ENCODE measurements at places on chromosomes 7 and 10.
A peak's percentile ranks its signal among the peaks of the same experiment; 100 is the strongest.

- no peak for DNase-seq
Measured at GRCh38 chr10:86267286-86268195, 99.1 kb downstream of the GRID1 start.

DNA sequence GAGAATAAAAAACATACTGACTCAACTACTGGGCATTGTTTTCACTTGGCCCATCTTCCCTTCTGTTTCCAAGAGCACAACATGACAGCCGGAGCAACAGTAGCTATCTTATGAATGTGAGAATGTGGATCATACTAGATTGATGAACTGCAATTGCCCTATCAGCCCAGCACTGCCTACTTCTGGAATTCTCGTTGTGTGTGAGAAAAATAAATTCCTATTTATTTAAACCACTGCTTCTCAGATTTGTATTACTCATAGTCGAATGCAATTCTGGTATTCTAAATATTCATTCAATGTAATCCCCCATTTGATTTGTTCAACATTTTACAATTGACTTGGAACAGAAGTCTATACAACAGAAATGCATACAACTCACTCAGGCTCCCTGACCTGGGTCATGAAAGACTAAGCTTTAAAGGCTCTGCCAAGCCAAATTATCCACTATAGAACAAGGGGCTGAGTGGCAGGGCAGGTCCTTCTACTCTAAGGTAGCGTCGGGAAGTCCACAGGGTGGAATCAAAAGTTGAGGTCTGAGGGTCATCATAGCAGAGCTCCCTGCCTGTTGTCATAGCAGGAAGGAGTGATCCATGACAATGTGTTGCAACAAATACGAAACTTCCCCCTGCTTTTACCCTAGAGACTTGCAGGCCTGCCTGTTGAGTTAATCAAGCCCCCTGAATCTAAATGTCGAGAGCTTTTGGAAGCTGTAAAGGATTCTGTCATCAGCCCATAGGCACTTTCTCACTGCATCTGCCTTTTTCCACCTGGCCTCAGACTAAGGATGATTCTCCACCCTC lies 12.4 kb upstream of the JAZF1 start:
- no peak for DNase-seq

DNA sequence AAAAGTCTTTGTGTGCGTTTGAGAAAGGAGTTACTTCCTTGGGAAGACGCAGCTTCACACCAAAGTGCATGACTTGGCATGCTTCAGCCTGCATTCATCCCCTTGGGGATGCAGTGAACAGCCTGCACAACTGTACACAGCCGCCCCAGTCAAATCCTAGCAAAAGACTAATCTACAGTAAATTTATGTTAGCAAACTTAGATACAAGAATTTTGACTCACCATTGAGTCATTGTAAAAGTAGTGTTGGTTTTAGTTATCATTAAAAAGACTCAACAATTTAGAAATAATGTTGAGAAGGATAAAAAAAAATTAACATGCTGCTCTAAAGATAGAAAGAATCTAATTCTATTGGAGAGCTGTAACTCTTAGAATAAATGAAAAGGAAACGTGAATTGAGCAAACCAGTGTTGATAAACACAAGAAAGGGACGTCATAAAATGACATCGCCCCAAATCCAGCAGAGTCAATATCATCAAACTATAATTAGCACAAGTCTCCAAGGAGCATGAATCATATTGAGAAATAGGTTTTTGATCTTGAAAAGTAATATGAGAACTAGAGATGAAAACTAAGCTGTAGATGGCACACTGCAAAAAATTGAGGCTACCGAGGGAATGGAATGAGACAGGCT lies 11.9 kb upstream of the OPTN start:
- DNase-seq, result no peak

DNA sequence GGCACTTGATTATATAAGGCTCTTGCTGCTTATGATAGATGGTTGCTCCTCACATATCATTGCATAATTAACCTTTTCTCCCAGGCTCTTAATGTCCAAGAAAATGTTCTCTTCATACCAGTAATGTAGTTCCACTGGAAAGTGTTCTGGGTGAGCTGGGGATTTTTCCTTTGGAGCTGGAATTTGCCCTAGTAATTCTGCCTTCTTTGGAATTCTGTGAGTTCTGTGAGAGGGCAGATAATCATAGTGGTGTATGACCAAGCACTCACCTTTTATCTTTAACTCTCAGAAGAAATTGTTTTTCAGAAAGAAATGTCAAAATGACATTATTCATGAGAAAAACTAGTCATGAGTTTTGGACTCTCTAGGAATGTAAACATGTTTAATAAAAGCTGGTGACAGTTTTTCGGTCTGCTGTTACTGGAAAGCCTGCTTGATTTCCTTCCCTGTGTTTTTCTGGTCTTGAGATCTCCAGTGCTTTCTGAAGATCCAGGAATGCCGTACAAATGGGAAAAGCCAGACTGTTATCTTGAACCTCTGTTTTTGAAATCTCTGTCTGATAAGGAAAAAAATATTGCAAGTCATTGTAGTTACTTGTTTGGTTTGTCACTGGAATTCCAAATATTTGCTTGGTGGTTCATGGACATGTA lies 148.3 kb upstream of the PRPS1L1 start:
- no peak for DNase-seq

GRCh38 chr7:130071701-130072622 lies 1.6 kb downstream of the KLHDC10 start:
- DNase-seq, result peak; percentile 23

GRCh38 chr7:2838873-2839578 lies 5.1 kb downstream of the GNA12 start:
- DNase-seq, result no peak

DNA sequence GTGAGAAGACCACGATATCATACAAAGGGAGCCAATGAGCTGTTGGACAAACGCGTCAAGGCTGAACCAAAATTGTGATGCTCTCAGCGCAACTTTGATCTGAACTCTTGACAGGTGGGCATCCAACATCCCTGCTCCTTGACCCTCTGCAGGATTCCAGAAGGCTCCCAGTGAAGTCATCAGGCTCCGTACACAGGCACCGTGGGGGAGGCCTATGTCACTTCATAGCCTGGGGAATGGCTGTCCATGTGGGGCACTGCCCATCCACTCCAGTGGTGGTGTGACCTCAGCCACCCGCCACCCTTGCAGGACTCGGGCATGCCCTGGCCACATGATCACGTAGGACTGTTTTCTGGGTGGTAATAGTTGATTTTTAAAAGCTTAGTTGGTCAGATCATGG lies 233.8 kb upstream of the GRB10 start:
- DNase-seq, result no peak

GRCh38 chr7:20786049-20786412 lies 655 bp downstream of the SP8 start:
- no peak for DNase-seq

DNA sequence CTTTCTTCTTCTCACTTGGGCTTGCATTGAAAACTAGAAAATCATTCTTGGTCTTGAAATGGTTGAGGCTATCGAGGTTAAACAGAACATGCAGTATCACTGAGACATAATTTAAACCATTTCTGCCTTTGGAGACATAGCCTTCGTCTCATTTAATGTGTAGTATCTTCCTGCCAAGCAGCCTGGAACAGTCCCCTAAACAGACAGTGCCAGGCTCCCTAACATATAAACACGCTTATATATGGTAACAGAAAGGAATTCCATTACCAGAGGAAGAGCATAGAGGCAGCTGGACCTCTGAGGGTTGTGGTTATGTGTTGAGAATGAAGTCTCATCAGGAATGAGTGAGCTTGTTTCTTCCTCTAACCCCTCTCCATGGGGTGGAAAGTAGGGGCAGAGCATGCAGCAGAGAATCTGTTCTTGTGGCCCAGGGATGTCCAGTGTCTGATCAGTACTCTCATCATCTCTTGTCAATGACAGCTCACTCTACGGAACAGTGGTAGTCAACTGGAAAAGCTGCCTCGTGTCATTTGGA lies 11.2 kb downstream of the CACNB2 start:
- no peak for DNase-seq

DNA sequence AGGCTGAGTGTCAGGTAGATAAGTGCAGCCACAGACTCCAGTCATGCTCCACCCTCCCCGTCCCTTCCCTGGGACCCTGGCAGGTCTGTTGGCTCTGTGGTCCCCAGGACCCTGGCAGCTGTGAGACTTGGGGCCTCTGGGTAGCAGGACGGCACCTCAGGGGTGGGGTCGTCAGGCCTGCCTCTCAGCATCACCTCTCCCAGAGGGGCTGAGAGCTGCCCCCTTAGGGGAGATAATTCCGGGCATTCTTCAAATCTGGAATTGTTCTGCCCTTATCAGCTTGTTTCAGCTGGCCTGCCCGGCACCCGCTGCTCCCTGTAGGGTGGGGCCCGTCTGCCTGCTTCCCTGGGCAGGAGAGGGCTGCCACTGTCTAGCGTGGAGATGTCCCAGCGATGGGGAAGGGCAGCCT lies 23.3 kb downstream of the PODXL start:
- no peak for DNase-seq

DNA sequence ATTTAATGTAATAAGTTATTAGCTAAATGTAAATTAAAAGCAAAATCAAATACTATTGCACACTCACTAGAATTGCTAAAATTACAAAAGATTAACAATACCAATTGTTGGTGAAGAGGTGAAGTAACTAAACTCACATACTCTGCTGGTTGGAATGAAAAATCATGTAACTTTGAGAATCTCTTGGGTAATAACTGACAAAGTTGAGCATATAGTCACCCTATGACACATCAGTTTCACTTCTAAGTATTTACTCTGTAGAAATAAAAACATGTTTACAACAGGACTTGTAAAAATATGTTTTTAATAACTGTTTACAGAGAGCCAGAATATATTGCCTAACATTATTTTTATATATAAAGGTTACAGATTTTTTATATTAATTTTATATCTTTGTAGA lies 33.6 kb downstream of the CNTNAP2 start:
- no peak for DNase-seq

- no peak for DNase-seq
Measured at GRCh38 chr7:110522761-110523200, 568.1 kb upstream of the LRRN3 start.
